Thoracic aorta (tissue), 2 donors: ENCODE measurements at places on chromosomes 7 and 10.

- DNase-seq, result no peak
Measured at GRCh38 chr10:88557256-88557655, 25.9 kb downstream of the RNLS start.

GRCh38 chr7:55055479-55055878 lies 36.7 kb downstream of the EGFR start:
- no peak for DNase-seq

DNA sequence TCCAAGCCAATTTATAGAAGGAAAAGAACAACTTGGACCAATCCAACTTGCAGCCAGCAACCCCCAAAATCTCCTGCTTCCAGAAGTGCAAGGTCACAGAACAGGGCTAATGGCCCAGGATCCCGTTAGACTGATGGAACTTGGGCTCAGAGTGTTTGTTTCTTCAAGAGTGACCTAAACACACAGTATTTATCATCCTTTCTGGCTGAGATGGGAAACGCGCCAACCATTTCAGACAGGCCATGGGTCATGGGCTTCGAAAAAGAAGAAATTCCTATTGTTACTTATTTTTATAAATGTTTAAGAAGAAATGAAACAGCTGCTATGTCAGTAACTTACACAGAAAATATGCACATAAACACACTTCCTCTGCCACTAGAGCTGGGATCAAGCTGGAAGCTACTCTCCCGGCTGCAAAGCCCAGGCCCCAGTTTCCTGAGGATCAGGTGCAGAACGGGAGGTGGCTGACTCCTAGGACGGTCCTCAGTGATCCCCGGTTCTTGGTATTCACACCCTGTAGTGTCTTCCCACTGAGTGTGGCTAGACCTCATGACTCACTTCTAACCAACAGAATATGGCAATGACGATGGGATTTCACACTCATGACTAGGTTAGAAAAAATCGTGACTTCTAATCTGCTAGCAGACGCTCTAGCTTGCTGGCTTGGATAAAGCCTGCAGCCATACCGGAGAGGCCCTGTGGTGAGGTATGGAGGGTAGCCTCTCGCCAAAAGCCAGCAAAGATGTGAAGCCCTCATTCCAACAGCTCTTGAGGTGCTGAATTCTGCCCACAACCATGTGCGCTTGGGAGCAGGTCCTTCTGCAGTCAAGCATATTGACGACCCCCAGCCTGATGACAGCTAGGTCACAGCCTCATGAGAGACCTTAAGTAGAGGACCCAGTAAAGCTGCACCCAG lies 60.2 kb downstream of the CHST15 start:
- DNase-seq, result no peak

- no peak for DNase-seq
Measured at GRCh38 chr10:97534746-97535367, 36.1 kb downstream of the UBTD1 start.

DNA sequence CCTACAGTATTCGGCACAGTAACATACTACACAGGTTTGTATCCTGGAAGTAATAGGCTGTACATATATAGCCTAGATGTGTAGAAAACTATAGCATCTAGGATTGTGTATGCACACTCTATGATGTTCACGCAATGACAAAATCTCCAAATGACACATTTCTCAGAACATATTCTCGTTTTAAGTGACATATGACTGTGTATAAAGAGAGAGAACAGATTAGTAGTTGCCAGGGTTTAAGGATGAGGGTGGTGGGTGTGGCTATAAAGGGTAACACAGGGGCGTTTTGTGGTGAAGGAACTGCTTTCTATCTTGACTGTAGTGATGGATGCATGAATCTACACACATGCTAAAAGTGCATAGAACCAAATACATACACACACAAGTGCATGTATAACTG lies 101.2 kb downstream of the ARL4A start:
- DNase-seq, result no peak

DNA sequence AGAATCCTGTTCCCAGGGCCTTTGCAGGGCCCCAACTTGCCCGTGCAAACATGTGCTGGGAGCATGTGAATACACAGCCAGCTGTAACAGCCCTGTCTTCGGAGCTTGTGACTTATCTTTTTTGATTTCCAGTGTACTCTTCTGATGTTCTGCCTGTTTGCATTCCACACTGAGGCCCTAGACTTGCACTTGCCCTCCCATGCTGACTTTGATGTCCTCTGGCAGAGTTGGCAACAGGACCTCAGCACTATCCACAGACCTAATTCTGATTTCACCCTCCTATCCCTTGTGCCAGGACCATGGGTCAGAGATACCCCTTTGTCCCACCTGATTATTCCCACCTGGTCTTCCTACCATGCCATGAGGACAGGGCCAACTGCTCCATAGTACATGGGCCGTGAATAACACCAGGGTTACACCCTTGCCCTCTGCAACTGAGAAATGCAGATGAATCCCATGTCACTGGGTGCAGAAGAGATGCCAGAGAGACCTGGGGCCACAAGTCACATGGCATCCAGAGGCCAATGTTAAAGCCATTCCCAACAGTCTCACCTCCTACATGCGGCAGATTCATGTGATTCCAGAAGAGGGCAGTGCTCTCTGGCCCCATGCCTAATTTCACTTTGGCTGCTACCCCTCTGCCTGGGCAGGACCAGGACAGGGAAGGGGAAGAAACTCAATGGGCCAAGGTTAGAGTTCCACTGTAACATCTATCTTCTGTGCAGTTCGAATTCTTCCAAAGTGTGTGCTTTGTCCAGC lies 43.0 kb downstream of the SCRN1 start:
- no peak for DNase-seq

DNA sequence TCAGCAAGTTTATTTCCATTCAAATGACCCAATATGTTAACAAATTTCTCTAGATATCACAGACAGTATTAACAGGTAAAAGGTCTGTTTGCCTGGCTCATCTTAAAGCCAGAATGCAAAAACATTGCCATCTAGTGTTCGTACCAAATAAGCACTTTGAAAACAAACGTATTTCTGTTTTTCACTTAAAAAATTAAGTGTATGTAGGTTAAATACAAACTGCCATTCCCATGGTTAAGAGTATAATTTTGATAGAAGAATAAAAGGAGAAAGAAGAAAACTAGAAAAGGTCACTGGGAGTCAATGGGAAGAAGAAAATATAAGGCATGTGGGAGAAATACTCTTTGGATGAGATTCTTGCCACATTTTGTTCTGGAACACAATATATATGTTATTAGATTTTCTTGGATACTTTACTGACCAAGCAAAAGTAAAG lies 51.0 kb downstream of the ORC5 start:
- no peak for DNase-seq

DNA sequence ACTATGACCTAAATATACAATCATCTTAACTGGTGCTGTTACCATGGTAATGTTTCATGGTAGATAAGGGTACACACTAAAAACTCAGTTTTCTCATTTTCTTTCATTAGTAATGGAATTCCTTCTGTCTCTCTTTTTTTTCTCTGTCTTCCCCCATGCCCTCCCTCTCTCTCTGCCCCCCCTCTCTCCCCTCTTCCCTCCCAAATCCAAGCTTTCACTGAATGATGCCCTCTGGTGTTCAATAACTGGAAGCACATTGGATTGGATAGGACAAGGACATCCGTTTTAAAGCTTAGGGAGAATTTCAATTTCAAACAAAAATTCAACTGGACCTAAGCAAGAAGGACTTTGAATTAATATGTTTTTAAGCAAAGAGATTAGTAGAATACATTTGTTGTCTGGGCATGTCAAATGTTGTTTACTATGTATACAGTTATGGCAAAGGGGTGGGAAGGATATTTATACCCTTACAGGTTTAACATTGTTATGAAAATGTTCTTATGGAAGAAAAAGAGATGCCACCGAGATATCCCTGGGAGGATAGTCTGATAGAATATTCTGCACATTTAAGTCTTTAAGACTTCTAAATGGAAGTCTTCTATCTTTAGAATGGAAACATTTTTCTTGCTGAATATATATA lies 6.1 kb downstream of the CHRM2 start:
- DNase-seq, result no peak

DNA sequence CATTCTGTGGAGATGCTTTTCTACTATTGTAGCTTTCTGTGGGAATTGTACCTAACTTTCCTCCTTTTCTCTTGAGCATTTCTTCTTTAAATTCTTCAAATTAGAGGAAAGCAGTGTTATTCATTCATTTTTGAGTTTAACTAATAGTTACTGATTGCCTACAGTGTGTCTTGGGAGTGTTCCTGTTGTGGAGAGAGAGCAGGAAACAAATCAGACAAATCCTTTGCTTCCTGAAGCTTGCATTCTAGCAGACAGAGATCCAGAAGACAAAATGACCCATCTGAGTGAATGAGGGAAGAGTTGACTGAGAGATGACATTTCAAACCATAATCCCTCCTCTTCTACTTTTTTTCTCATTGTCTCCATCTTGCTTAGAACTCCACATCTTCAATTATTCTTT lies 170.4 kb downstream of the SUGCT start:
- no peak for DNase-seq

- no peak for DNase-seq
Measured at GRCh38 chr7:142795339-142795863, 24.6 kb downstream of the PRSS2 start.

DNA sequence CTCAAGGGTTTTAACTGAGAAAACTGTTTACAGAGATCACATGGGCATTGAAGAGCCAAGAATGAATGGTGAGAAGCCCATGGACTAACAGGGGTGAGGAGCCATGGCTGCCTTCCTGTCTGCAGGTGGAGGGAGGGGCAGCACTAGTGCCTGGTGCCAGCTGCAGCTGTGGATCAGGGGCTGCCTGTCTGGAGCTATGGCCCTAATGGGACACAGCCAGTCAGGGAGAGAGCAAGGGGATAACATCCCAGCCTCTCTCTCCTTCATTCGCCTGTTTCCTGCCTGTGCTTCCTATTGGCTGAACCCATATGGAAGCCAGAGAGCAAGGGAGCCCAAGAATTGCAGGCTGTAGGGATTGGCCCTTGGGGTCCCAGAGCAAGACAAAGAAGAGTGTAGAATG lies 125.8 kb upstream of the GAD2 start:
- DNase-seq, result no peak

GRCh38 chr7:32257621-32258020 lies 187.4 kb upstream of the PDE1C start:
- DNase-seq, result no peak

GRCh38 chr7:29921404-29922010 lies 68.1 kb downstream of the SCRN1 start:
- DNase-seq, result no peak

GRCh38 chr7:74056096-74056915 lies 27.3 kb upstream of the LIMK1 start:
- no peak for DNase-seq

DNA sequence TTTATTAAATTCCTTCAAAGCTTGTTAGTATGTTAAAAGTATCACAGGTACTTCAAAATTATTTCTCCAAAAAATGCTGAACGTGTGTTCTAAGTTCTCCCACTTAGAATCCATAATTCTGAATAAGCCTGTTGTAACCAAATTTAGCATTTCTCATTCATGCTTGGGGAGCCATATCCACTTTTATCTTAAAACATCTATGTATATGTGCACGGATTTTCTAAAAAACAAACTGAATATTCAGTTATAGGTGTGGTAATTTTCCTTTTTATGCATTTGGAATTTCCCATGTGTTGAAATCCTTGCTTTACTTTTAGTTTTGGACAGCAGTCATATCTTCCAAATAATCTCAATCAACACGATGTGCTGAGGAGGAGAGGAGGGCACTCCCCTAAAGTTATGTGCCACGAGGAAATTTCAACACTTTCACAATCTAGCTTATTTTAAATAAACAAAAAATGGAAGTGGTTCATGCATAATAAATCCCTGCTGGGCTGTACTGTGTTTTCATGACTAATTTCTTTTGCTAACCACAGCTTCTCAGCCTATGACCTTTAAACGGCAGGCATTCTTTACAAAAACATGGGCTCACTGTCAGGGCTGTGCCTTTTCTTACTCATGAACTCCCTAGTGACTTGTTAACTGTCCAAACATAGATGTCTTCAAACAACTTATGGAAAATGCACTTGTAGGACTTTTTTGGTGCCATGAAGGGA lies 380.3 kb upstream of the SEMA3C start:
- no peak for DNase-seq

DNA sequence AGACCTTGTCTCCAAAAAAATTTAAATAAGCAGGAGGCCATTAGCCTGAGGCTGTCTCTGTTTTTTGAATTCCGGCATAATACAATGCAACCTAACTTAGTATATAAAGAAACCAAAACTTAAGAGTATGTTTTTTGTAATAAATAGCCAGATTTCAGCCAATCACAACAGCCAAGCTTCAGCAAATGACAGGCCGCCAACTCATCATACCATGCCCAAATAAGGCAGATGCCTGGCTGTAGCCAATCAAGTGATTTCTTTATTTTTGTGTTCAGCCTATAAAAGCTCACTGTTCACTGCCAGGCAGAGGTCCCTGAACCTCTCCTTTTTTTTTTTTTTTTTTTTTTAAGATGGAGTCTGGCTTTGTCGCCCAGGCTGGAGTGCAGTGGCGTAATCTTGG lies 12.7 kb upstream of the PURB start:
- DNase-seq, result no peak

- DNase-seq, result no peak
Measured at GRCh38 chr10:46029461-46030030, 877 bp downstream of the NCOA4 start.

- no peak for DNase-seq
Measured at GRCh38 chr7:106947244-106947728, 82.2 kb downstream of the PIK3CG start.

DNA sequence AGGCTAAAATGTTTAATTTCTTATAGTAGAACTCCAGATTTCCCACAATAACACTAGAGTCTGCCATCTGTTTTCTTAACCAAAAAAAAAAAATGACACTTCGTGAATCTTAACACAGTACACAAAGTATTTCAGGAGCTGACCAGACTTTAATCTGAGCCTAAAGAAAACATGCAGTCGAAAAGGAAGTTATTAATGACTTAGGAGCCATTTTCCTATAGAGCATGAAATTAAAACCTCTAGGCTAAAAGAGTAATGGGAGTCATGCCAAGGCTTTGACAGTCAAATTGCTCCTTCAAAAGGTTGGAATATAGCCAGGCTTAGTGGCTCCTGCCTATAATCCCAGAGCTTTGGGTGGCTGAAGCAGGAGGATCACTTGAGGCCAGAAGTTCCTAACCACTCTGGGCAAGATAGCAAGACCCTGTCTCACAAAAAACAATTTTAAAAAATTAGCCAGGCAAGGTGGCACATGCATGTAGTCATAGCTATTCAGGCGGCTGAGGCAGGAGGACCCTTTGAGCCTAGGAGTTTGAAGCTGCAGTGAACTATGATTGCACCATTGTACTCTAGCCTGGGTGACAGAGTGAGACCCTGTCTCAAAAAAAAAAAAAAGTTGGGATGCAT lies 13.6 kb downstream of the MICU1 start:
- no peak for DNase-seq
